NCI-H1092 treated with DMSO at 0.1 percent for 48 hours (cell line): ENCODE measurements at places on chromosomes 5 and 9.

GRCh38 chr5:151880324-151880723 is 44.3 kb downstream of the GLRA1 start:
- peak; percentile 60 for DNase-seq

GRCh38 chr5:149099920-149100319 is 37.1 kb upstream of the SH3TC2 start:
- DNase-seq: no peak

DNA sequence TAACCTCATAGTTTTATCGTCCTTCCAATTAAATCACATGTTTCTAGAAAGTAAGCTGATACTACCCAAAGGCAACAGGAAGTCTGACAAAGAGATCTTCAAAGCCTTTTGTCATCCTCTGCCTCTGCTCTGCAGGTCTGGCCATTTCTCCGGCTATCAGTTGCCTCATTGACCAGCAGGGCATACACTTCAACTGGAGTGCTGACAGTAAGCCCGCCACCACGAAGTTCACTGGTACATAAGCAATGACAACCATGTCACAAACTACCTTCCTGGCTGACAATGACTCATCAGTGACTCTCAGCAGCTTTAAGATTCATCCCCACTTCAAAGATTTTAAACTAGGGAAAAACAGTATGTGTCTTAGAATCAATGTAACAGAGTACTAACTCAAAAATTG is 20.6 kb downstream of the SPTLC1 start:
- DNase-seq: no peak

DNA sequence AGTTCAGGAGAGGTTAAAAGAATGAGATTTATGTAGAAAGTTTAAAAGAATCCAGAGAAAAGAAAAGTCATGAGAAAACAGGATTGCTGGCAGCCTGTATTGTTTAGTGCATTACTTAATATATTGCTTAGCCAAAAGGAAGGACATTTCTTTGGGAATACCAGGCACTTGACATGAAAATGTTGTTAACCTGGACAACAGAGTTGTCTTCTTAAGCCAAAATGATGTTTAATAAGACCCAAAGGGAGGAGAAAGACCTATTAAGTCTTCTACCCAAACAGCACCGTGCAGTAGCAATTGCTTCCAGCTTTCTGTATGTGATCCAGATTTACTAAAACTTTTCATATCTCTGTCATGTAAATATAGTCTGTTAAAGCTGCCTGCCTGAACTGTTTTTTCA is 74.0 kb upstream of the PRLR start:
- DNase-seq: no peak

GRCh38 chr9:112896131-112896530 is 5.5 kb upstream of the SLC46A2 start:
- DNase-seq: no peak

DNA sequence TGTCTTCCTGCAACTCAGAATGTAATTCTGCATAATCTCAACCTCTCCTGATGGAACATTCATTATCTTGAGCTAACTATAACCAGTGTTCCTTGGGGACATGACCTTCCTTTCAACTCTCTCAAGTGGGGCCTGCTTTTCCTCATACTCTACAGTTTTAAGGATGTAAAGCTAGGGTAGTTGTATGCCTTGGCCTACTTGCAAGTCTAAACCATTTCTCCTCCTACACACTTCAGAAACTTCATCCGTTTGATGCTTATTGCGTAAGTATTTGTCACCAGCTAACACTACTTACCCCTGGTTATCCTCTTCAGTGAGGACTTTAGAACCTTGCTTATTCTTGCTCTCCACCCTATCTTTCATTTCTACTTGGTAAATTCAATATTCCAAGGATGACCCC is 548.9 kb downstream of the HINT1 start:
- no peak for DNase-seq

DNA sequence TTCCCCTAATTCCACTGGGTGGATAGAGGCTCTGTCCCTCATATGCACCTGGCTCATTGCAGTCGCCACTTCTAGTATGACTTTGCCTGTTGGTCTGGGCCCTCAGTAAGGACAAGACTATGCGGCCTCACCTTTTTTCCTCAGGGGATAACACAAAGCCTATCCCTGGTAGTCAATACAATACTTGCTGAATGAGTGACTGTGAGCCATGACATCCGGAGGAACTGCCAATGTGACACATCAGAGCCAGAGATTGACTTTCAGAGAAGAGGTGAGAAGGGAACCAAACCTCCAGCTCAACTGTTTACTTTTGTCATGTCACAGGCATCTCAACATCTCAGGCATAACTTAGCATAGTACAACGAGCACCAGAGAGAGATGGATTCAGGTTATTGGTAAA is 371.3 kb downstream of the DMRT2 start:
- no peak for DNase-seq

DNA sequence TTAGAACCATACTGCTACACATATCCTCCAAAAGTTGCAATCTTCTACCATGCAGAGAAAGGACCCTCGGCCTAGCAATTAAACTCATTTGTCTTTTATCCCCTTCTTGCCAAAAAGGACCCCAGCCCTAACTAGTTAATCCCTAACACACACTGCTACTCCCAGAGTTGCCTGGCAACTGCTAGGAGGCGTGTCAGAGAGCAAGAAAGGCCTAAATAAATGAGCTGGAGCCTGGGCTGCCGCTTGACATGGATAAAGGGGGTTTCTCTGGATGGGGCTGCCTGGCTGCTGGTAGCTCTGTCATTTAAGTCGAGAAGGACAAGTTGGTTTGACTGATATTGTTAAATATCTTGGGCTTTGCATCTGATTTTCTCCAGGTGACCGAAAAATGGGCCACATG is 194.8 kb downstream of the CRB2 start:
- DNase-seq: peak; percentile 27

DNA sequence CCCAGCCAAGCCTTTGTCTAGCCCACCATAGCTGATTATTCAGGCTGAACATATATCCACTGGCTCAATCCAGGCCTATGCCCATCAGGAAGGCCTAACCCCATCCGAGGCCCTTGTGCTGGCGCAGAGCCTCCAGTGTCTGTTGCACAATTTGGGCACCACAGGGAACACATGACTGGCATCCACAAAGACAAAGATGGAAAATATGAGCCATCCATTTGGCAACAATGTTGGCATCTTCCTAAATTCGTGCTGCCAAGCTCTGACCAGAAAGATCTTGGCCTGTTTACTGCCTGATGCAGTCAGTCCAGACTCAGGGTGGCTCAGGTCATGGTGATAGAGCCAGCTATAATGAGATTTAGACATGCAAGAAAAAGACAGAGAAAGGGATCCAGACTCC is 233.8 kb downstream of the PIK3R1 start:
- no peak for DNase-seq

GRCh38 chr9:134435550-134436378 is 109.5 kb downstream of the RXRA start:
- no peak for DNase-seq

DNA sequence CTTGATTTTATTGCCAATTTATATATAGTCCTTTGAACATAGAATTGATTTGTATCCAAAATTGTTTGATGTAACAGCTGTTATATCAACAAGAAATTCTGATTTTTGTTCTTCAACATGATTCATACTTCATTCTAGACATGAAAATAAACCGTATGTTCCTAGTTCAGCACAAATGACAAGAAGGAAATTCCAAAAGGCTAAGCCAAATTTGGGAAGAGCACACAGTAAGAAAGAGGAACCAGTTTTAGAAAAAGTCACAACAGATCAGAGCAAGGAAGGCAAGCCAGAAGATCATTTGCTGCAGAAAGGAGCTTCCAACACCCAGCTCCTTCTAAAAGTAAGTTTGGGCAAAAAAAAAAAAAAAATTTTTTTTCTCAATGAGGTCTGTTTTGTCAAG is 65.0 kb upstream of the MCCC2 start:
- no peak for DNase-seq

DNA sequence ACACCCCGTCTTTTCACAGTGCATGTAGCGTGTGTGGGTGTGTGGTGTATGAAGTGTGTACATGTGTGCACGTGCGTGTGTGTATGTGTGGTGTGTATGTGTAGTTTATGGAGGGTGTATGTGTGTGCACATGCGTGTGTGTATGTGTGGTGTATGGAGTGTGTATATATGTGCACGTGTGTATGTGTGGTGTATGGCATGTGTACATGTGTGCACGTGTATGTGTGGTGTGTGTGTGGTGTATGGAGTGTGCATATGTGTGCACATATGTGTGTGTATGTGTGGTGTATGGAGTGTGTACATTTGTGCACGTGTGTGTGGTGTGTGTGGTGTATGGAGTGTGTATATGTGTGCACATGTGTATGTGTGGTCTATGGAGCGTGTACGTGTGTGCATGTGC is 13.2 kb downstream of the MYMK start:
- no peak for DNase-seq

GRCh38 chr9:135296735-135297455 is 182.7 kb upstream of the PPP1R26 start:
- peak; percentile 21 for DNase-seq

GRCh38 chr5:36058776-36059175 is 7.9 kb downstream of the UGT3A2 start:
- DNase-seq: no peak

DNA sequence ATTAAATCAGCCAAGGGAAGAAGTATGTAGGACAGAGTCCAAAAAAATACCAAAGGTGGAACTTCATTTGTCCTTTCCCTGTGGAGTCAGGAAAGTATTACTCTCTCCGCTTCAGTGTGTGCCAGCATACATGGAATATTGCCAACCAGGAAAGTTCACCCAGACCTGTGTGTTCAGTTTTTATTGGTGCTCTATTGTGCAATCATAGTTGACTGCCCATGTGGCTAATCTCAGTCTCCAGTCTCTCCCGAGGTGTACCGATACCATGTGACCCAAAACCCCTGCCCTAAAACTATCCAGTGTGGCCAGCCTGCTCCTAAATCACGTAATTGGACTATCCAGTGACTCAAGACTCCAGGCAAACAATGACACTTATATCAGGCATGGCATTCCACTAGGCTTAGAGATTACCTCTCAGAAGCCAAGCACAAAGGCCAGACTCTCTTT is 38.8 kb downstream of the NFX1 start:
- DNase-seq: no peak

DNA sequence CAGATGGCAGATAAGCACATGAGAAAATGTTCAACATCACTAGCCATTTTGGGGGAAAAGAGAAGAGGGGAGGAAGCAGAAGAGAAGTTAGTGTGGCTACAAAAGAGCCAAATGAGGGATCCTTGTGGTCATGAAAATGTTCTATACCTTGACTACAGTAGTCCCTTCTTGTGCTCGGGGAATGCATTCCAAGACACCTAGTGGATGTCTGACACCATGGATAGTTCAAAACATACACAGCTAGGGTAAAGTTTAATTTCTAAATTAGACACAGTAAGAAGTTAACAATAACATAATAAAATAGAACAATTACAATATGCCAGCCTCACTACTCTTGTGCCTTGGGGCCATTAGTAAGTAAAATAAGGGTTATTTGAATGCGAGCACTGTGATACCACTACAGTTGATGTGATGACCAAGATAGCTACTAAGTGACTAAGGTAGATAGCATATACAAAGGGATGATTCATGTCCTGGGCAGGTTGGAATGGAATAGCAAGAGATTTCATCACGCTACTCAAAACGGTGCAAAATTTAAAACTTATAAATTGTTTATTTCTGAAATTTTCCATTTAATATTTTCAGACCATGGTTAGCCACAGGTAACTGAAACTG is 344.1 kb downstream of the NR2F1-AS1 start:
- DNase-seq: no peak

DNA sequence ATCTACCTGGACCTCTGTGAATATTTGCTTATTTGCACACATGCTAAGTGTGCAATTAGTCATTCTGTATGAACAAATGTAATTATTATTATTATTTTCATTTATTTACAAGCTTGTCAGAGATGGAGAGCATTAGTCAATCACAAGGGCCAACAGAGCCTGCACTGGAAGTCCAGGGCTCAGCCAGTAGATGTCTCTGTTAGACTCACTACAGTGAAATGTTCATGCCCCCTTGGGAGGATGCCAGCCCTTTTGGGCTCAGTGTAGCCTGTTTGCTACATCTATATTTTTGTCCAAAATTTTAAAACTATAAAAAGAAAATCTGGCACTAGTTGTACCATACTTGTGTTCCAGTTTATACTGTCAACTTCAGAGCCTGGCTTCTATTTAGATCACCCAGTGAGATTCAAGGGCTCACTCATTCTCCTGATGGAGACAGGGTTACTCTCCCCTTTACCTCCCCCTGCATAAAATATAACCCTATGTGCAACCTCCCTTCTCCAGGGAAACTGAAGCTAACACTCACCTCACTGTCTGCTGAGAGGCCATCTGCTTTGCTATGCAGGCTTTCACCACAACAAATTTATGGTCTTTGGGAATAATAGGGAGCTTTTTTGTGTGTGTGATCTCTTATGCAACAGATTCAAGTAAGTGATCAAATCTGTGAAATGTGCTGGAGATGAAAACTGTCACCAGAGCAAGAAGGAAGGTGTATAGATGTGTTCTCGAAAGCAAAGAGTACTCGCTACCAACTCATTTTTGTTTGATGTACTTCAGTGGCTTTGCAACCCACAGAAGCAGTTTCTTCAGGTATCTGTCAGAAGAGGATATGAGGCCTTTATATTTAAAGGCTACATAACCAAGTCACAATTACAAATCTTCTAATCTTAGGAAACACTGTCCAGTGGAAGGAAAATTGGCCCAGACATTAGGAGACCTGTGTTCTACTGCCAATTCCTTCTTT is 99.9 kb upstream of the TLE4 start:
- peak; percentile 14 for DNase-seq

- DNase-seq: no peak
Measured at GRCh38 chr5:38681029-38681706, 124.7 kb upstream of the LIFR start.

DNA sequence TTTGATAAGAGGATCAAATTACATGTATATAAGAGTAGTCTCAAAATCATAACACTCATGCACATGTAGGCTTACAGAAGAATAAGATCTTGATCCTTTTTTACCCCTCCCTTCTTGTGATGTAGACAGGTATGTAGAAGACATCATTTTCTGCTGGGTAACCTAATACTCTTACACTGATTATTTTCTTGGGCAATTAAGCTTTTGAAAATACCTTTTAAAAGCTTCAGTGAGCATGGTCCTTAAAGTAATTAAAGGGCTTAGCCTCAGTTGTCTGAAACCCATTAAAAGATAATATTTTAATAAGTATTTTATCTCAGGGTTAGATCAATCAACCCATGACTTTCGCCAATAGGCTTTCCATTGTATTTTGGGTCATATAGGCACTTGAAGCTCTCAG is 50.6 kb downstream of the ALDH1A1 start:
- DNase-seq: no peak

GRCh38 chr5:125357660-125358059 is 611.2 kb upstream of the ZNF608 start:
- DNase-seq: no peak

DNA sequence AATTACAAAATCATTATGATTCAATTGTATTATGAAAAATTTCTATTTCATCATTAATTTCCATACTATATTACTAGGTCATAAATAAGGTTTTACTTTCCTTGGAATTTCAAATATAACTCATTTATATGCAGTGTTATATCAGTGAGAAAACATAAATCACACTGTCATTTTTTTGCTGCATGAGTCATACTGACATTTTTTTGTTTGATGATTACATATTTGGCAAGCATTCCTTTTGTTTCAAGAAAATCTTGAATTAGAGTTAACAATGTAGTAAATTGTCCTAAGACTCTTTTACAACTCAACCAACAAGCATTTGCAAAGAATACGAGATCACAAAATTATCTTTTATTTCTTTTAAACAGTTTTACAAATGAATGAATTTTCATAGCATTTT is 298.4 kb upstream of the SEMA6A start:
- DNase-seq: no peak

GRCh38 chr5:160075073-160075472 is 44.2 kb downstream of the PWWP2A start:
- no peak for DNase-seq
